ENCODE measurements at places on chromosomes 2 and 18.

GRCh38 chr2:130826821-130827501 lies 9.8 kb upstream of the ARHGEF4 start:
- H3K4me3 ChIP-seq = no peak overlapping the region
- no peaks in the 10 kb centered on the region for H3K4me1 ChIP-seq
- H3K36me3 ChIP-seq = no peaks in the 10 kb centered on the region
- no peaks in the 10 kb centered on the region for H3K27me3 ChIP-seq
- no peak for DNase-seq

DNA sequence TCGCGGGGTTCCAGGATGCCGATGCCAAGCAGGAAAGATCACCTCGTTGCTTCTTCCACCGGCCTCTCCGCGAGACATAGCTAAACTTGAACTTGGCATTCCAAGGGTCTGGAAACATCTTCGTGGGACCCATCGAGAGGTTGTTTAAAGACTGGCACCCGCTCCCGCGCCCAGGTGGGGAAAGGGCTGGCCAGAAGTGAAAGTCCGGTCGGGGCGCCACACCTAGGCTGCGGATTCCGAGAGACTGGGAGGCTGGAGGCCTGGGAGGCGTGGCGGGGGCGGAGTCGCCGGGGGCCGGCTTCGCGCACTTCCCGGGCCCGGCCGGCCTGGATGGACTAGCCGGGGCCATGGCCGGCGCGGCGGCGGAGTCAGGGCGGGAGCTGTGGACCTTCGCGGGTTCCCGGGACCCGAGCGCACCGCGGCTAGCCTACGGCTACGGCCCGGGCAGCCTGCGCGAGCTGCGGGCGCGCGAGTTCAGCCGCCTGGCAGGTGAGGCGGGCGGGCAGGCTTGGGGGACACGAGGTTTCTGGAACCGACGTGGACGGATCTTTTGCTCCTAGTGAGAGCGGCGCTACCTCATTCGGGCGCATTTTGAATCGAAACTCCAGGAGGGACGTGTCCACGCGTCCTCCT lies at the start of gene MOCOS:
Gene MOCOS (plus strand): TSS at position 305 of the 633 bp plus-strand sequence. CDS start 43 bp downstream, at position 348.
- peaks cover 19% of the 10 kb centered on the region for H3K27me3 ChIP-seq
- peak; percentile 50 for DNase-seq
- H3K4me3 ChIP-seq = peak within 1 kb of the TSS; percentile 66
- H3K36me3 ChIP-seq = no peaks in the 10 kb centered on the region
- H3K27ac ChIP-seq = peak within 1 kb of the TSS; percentile 24

- peaks cover 23% of the 10 kb centered on the region for H3K4me1 ChIP-seq
- H3K4me3 ChIP-seq = peak within 1 kb of the TSS; percentile 58
- H3K27ac ChIP-seq = no peak within 1 kb of the TSS
- no peaks in the 10 kb centered on the region for H3K36me3 ChIP-seq
Measured at GRCh38 chr2:75199428-75200011, at the start of gene TACR1. TACR1 (minus strand) TSS chr2:75199520; CDS start chr2:75198934, 586 bp downstream.

- H3K36me3 ChIP-seq = no peaks in the 10 kb centered on the region
- H3K27ac ChIP-seq = no peak overlapping the region
- DNase-seq = no peak
- no peaks in the 10 kb centered on the region for H3K4me1 ChIP-seq
Measured at GRCh38 chr2:173282795-173283545, 71.7 kb upstream of the CDCA7 start.

GRCh38 chr2:35184471-35184870 lies 1171.1 kb upstream of the CRIM1 start:
- no peak overlapping the region for H3K4me3 ChIP-seq
- no peak overlapping the region for H3K27ac ChIP-seq
- no peak for DNase-seq

GRCh38 chr2:223090540-223091235 lies 38.7 kb downstream of the KCNE4 start:
- peaks cover 3% of the 10 kb centered on the region for H3K4me1 ChIP-seq
- no peak for DNase-seq
- H3K36me3 ChIP-seq = no peaks in the 10 kb centered on the region

All from gastrocnemius medialis (tissue), 4 donors.